PC-9 (cell line): ENCODE measurements at places on chromosomes 5 and 9.
A peak's percentile ranks its signal among the peaks of the same experiment; 100 is the strongest.

- no peaks in the 10 kb centered on the region for H3K36me3 ChIP-seq
- peak; percentile 95 for DNase-seq
- peak overlapping the region; percentile 73 for H3K27ac ChIP-seq
These were observed 11.0 kb upstream of the SH3RF2 start for GRCh38 chr5:145925353-145925752.

DNA sequence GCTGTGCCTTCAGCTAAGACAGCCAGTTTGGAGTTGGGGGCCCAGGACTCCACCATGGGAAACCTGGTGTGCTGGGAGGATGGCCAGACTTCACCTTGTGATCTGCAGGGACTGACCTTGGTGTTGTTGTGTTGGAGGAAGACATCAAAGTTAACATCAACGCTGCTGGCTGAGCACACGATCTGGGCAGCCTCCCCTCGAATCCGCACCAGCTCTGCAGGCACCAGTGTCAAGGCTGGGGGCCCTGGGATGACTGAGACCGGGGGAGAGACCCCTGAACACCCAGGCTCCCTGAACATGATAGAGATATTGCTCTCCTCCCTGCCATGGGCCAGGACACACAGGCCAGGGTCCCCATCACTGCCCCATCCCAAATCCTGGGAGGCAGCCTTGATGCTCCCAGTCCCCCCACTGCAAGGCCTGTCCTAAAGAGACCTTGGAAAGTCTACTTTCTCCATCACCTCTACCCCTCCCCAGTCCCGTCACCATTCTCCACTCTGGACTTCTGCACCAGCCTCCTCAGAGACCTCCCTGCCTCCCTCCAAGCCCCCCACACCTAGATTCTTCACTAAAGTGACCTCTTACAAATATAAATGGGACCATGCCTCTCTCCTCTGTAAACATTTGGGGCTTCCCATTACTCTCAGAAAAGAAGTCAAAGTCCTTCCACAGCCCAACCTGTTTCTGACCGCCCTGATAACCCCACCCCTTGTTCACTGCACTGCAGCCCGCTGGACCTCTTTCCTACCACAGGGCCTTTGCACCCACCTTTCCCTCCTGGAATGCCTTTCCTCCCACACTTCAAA lies 8.2 kb downstream of the CSF1R start:
- H3K27me3 ChIP-seq: peaks cover 27% of the 10 kb centered on the region
- no peak overlapping the region for H3K27ac ChIP-seq
- H3K4me3 ChIP-seq: no peak overlapping the region
- no peaks in the 10 kb centered on the region for H3K36me3 ChIP-seq

GRCh38 chr9:132597073-132597775 lies 14.8 kb downstream of the BARHL1 start:
- H3K36me3 ChIP-seq: peaks cover 6% of the 10 kb centered on the region; the same call in 1 of the 2 replicates
- H3K27ac ChIP-seq: no peak overlapping the region
- no peaks in the 10 kb centered on the region for H3K4me1 ChIP-seq
- peak; percentile 28 for DNase-seq
- no peaks in the 10 kb centered on the region for H3K27me3 ChIP-seq

GRCh38 chr5:59648949-59649921 lies 244.3 kb downstream of the PDE4D start:
- H3K27ac ChIP-seq: no peak overlapping the region
- H3K4me1 ChIP-seq: no peaks in the 10 kb centered on the region
- H3K4me3 ChIP-seq: no peak overlapping the region
- H3K27me3 ChIP-seq: no peaks in the 10 kb centered on the region
- no peak for DNase-seq
- no peaks in the 10 kb centered on the region for H3K36me3 ChIP-seq

DNA sequence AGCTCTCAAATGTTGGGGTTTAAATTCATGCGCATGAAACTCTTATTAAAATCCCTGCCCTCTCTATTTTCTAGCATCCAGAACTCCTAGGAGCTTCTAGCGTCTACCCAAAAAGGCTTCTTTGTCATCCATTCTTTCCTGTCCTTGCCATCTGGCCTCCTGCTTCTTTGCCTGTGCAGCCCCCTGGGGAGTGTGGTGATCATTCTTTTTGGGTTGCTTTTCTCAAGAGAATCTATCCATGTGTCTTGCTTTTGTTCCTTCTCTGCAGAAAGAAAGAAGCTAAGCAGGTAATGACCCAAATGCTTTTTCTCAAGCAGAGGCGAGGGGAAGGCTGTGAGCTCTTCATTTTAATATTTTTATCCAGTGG lies 26.6 kb downstream of the SKP2 start:
- H3K27me3 ChIP-seq: no peaks in the 10 kb centered on the region
- H3K4me1 ChIP-seq: no peaks in the 10 kb centered on the region
- no peak overlapping the region for H3K27ac ChIP-seq
- DNase-seq: no peak

DNA sequence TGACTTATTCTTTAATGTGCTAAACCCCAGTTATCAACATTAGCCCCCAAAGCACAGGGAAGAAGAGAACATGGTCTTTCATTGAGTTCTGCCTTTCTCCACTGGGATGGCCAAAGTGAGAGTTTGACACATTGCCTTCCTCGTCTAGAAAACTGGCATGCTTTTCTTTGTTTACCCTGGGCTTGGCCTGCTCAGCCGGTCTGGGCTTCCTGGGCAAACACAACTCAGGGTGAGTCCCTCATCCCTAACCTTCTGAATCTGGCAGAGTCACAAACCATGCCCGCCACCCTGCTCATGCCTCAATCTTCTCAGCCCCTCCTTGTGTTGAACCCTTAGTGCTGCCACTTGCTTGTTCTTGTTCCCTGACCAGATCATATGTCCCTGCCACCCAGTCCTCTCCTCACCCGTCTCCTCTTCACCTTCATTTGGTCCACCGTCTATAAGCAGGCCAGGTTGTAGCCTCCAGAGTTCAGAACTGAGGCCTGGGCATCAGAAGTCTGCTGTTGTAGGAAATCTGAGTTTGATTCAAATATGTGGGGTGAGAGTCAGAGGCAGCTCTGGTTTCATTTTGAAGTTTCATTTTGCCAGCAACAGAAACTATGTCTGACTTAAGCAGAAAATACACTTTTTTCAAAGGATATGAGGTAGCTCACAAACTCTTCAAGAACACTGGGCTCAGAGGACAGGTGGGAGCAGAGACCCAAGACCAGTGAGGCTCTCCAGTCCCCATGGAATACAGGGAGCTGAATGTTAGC lies 217.6 kb downstream of the NDUFS4 start:
- no peak overlapping the region for H3K4me3 ChIP-seq
- no peaks in the 10 kb centered on the region for H3K4me1 ChIP-seq
- H3K36me3 ChIP-seq: no peaks in the 10 kb centered on the region
- H3K27ac ChIP-seq: no peak overlapping the region
- no peak for DNase-seq

DNA sequence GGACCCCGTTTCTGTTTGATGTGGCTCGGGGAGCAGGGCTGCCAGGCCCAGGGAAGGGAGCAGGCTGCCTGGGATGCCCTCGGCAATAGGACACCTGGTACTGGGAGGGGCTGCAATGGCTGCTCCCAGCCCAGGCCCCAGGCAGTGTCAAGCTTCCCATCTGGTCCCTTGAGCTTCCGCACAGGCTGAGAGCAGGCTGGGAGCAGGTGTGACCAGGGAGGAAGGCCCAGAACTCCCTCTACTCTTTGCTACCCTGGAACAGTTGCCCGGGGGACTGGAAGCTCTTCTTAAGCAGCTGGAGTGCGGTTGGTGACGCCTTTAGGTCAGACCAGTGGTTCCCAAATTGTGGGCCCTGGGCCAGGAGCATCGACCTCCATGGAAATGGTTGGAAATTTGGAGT lies 186.9 kb downstream of the GADD45G start:
- H3K27ac ChIP-seq: no peak overlapping the region
- DNase-seq: no peak
- no peaks in the 10 kb centered on the region for H3K4me1 ChIP-seq
- no peaks in the 10 kb centered on the region for H3K36me3 ChIP-seq

DNA sequence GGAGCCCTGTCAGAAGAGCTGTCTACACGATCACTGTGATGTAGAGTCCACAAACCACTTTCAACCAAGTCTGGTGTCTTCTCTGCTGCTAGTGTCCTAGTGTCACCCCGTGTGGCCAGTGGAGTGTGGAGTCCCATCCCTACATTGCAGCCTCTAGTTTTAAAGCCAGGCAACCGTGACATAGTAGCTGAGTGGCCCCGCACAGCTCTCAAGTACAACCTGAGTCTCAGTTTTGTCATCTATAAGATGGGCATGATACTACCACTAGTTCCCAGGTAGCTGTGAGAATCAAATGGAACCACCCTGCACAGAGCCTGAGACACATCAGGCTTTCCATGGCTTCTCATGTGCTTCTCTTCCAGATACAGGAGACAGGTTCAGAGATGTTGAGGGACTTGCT lies 43.2 kb upstream of the AKNA start:
- DNase-seq: no peak
- H3K4me1 ChIP-seq: no peaks in the 10 kb centered on the region
- H3K4me3 ChIP-seq: no peak overlapping the region

DNA sequence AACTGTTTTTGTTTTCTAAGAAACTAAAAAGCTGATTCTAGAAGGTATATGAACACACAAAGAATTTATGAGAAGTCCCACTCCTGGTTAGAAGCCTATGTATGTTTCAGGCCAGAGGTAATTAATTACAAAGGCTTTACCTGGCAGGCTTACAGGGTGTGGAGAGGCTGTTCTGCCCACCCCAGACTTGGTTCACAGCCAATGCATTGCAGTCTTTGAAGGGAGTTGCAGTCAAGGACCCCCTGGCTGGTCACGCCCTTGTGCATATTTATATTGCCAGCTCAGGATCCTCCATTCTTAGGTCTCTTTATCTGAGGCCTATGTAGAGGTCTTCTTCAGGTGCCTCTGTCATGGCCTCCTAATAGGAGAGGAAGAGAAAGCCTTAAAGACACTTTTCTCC lies 13.6 kb upstream of the PRSS3 start:
- H3K27ac ChIP-seq: no peak overlapping the region
- no peak for DNase-seq
- no peaks in the 10 kb centered on the region for H3K36me3 ChIP-seq

GRCh38 chr9:33510262-33511183 lies 13.5 kb upstream of the ANKRD18B start:
- no peaks in the 10 kb centered on the region for H3K36me3 ChIP-seq
- no peaks in the 10 kb centered on the region for H3K27me3 ChIP-seq
- DNase-seq: no peak
- peaks cover 19% of the 10 kb centered on the region for H3K4me1 ChIP-seq

- H3K4me1 ChIP-seq: no peaks in the 10 kb centered on the region
- no peak overlapping the region for H3K27ac ChIP-seq
- DNase-seq: no peak
- H3K4me3 ChIP-seq: no peak overlapping the region
- H3K27me3 ChIP-seq: no peaks in the 10 kb centered on the region
- H3K36me3 ChIP-seq: 0 out of 2 replicates have a peak, but pooled peaks cover 5% of the 10 kb centered on the region
These were observed 218.2 kb downstream of the ARHGEF28 start for GRCh38 chr5:73844165-73844564.

DNA sequence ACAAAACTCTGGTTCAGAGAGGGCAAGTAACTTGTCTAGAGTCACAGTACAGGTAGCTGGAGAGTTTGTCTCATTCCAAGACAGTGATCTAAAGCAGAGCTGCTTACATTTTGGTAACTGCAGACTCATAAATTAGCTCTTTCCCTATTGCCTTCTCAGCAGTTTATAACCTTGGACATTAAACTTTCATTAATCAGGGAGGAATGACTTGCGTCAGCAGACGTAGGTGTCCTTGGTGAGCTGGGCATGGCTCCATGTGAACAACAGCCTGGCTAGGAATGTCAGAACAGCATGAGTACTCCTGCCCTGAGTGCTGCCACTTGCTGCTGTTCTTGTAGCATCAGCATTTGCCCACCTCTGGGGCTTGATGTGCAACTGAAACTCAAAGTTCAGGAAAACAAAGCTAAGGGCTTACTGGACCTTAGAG lies 2.2 kb upstream of the ALDOB start:
- H3K27ac ChIP-seq: no peak overlapping the region
- no peaks in the 10 kb centered on the region for H3K4me1 ChIP-seq
- no peak overlapping the region for H3K4me3 ChIP-seq

DNA sequence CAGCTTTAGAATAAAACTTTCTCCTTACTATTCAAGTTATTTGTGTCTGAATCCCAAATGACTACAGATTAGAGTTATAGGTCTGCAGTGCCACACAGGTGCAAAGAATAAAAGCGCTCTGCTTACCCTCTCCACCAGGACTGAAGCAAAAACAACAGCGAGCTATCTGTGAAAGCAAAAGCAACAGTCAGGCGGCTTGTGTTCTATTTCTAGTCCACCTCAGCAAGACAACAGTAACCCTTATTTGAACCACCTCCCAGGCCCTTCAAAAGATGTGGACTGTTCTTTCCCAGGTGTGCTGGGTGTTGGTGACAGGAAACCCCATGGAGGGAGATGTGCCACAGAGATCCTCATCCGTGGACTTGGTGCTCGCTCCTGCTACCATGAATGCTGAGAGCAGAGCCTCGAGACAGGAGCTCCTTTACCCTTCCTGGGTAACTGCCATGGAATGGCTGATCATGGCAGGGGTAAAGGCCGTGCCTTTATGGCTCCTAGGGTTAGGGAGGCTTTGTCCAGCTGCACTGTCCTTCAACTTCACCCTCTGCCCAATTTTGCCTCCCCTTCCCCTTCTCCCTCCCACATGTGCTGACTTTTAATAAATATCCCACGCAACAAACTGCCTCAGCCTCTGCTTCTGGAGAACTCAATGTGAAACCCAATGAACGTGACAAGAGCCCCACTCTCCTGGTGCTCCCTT lies 108.6 kb downstream of the SERINC5 start:
- peaks cover 42% of the 10 kb centered on the region for H3K36me3 ChIP-seq
- no peaks in the 10 kb centered on the region for H3K4me1 ChIP-seq
- H3K27ac ChIP-seq: no peak overlapping the region
- DNase-seq: no peak
- H3K27me3 ChIP-seq: no peaks in the 10 kb centered on the region
- H3K4me3 ChIP-seq: no peak overlapping the region

DNA sequence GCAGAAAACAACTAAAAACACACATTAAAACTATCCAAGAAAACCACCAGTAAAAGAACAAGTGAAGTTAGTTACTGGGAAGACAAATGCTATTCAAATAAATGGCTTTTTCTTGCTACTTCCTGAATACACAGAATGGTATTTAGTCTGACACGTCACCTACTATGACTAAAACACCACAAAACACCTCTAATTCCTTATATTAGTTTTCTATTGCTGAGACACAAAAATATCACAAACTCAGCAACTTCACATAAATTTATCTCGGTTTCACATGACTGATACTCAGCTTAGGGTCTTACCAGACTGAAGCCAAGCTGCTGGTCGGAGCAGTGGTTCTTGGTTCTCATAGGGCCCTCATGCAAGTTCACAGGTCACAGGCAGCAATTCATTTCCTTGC lies 5.4 kb downstream of the DMAC1 start:
- H3K4me3 ChIP-seq: no peak overlapping the region
- no peak for DNase-seq
